ENCODE measurements at places on chromosomes 5 and 9. TPM values are rescaled to one million over a fixed set of nuclear protein-coding genes. Genes with fewer than 3 reads are reported as not detected.

GRCh38 chr5:65203746-65204145 lies 278.0 kb downstream of the ADAMTS6 start:
- peaks cover 35% of the 10 kb centered on the region for H3K4me1 ChIP-seq
- peak; percentile 96 for DNase-seq
- H3K4me3 ChIP-seq, result no peak overlapping the region
- no peaks in the 10 kb centered on the region for H3K27me3 ChIP-seq
- H3K36me3 ChIP-seq, result peaks cover 7% of the 10 kb centered on the region
- H3K27ac ChIP-seq, result peak overlapping the region; percentile 99

- H3K27ac ChIP-seq, result no peak overlapping the region
- no peaks in the 10 kb centered on the region for H3K36me3 ChIP-seq
- no peaks in the 10 kb centered on the region for H3K27me3 ChIP-seq
- DNase-seq, result no peak
- no peak overlapping the region for H3K4me3 ChIP-seq
Observed at GRCh38 chr5:101288633-101289032, 385.6 kb upstream of the ST8SIA4 start.

GRCh38 chr9:81971727-81972126 lies 16.8 kb upstream of the SPATA31D1 start:
- H3K27ac ChIP-seq, result no peak overlapping the region
- H3K4me1 ChIP-seq, result no peaks in the 10 kb centered on the region
- H3K36me3 ChIP-seq, result no peaks in the 10 kb centered on the region
- H3K27me3 ChIP-seq, result no peaks in the 10 kb centered on the region
- H3K4me3 ChIP-seq, result no peak overlapping the region

SHOC1 gene
- not detected for total RNA-seq
